A549 (cell line): ENCODE measurements at places on chromosomes 7 and 10. TPM values are rescaled to one million over a fixed set of nuclear protein-coding genes. Genes with fewer than 3 reads are reported as not detected.

The CFAP43 gene
- 0.16 to 0.36 TPM (median 0.31 TPM) in 3 replicates for polyA plus RNA-seq

The NUTM2B gene
- polyA plus RNA-seq = 0.21 to 0.46 TPM (median 0.25 TPM) in 3 replicates

The NFE2L3 gene
- polyA plus RNA-seq = 4.9 to 10.0 TPM (median 6.7 TPM) in 3 replicates

The ELFN1 gene
- polyA plus RNA-seq = 0.08 to 0.10 TPM (median 0.09 TPM) in 3 replicates

The PLEKHS1 gene
- polyA plus RNA-seq = 0.03 to 0.09 TPM (median 0.08 TPM) in 3 replicates

The SSC4D gene
- polyA plus RNA-seq = 0.79 to 1.0 TPM (median 1.0 TPM) in 3 replicates

The CABCOCO1 gene
- polyA plus RNA-seq = 0.54 to 0.92 TPM (median 0.77 TPM) in 3 replicates

The KLF14 gene
- 0.03 TPM in 2 of 3 replicates, not detected in the other for polyA plus RNA-seq

The BICC1 gene
- polyA plus RNA-seq = 52.4 to 57.7 TPM (median 56.8 TPM) in 3 replicates

The TUBB8 gene
- polyA plus RNA-seq = not detected in 3 replicates

The SPDYE16 gene
- not detected in 3 replicates for polyA plus RNA-seq

The SLC26A5 gene
- polyA plus RNA-seq = not detected in 3 replicates

The FAM13C gene
- polyA plus RNA-seq = not detected in 3 replicates

The LBX1 gene
- polyA plus RNA-seq = not detected in 3 replicates

The CDK5 gene
- 41.2 to 51.0 TPM (median 50.3 TPM) in 3 replicates for polyA plus RNA-seq

The KIAA1549 gene
- 4.4 to 4.7 TPM (median 4.7 TPM) in 3 replicates for polyA plus RNA-seq

The CLEC2L gene
- polyA plus RNA-seq = 0.13 TPM in 1 of 3 replicates, not detected in the others

The IGF2BP3 gene
- polyA plus RNA-seq = 26.7 to 30.4 TPM (median 30.1 TPM) in 3 replicates

The ZNF727 gene
- not detected in 3 replicates for polyA plus RNA-seq

The LRGUK gene
- polyA plus RNA-seq = 0.21 to 0.29 TPM (median 0.28 TPM) in 3 replicates

The EIF5AL1 gene
- 1.5 to 5.7 TPM (median 4.1 TPM) in 3 replicates for polyA plus RNA-seq

The UCMA gene
- polyA plus RNA-seq = not detected in 3 replicates

The PRF1 gene
- not detected in 3 replicates for polyA plus RNA-seq

The ECD gene
- polyA plus RNA-seq = 26.5 to 29.1 TPM (median 27.1 TPM) in 3 replicates

The SNX10 gene
- 4.5 to 5.5 TPM (median 5.1 TPM) in 3 replicates for polyA plus RNA-seq

The ASAH2 gene
- 0.17 to 0.63 TPM (median 0.21 TPM) in 3 replicates for polyA plus RNA-seq

The KNDC1 gene
- polyA plus RNA-seq = 0.49 to 0.73 TPM (median 0.56 TPM) in 3 replicates

The RBP4 gene
- 5.6 to 6.2 TPM (median 6.0 TPM) in 3 replicates for polyA plus RNA-seq

The IGFBP3 gene
- 153 to 187 TPM (median 159 TPM) in 3 replicates for polyA plus RNA-seq

The SEMA4G gene
- 10.2 to 13.5 TPM (median 13.3 TPM) in 3 replicates for polyA plus RNA-seq

The RELN gene
- not detected in 3 replicates for polyA plus RNA-seq

The OR2A42 gene
- not detected in 3 replicates for polyA plus RNA-seq

The DDC gene
- polyA plus RNA-seq = 1.0 to 2.1 TPM (median 1.3 TPM) in 3 replicates

The JAZF1 gene
- 2.6 to 2.8 TPM (median 2.7 TPM) in 3 replicates for polyA plus RNA-seq

The CYP26C1 gene
- polyA plus RNA-seq = not detected in 3 replicates

The MRPS16 gene
- 158 to 166 TPM (median 160 TPM) in 3 replicates for polyA plus RNA-seq
